ENCODE measurements at places on chromosomes 1 and 21.
A peak's percentile ranks its signal among the peaks of the same experiment; 100 is the strongest.

GRCh38 chr1:26827663-26828062 is 1.2 kb downstream of the ZDHHC18 start:
- DNase-seq: no peak

DNA sequence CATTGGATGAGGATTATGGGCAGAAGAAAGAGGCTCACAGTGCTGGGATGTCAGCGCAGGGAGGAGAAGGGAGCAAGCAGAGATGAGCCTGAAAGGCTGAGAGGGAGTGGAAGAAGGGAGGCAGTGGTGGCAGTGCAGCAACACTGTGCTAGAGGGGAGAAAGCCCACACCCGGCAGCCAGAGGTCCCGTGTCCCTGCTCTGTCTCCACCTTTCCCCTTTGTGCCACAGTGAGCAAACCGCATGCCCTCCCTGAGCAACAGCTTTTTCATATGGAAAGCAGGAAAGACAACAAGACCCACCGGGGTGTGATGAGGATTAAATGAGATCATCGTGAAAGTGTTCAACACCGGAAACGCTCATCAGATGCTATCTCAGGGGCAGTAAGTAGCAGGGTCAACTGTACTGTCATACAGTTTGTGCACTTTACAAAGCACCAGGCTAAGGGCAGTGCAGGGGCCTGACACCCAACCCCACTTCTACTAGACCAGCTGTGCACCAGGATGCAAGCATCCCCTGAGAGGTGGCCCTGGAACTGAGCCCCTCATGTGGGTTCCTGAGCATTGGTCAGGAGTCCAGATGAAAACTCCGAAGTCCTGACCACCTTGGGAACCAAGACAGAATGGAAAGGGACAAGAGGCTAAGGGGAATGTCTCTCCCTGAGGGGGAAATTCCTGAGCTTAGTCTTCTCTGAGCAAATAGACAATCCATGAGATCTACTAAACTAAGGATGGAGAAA is 9.1 kb downstream of the NHLH1 start:
- no peak for DNase-seq

DNA sequence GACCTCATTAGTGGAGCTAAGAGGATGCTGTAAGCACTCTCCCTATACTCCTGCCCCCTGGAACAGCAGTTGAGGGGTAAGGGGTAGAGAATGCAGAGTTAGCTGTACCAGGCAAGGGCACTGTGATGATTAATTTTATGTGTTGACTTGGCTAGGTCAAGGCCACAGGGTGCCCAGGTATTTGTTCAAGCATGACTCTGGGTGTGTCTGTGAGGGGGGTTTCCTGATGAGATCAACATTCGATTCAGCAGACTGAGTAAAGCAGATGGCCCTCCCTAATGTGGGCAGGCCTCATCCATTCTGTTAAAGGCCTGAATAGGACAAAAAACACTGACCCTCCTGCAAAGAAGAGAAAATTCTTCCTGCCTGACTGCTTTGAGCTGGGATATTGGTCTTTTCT is 110.8 kb downstream of the KCND3 start:
- DNase-seq: no peak

DNA sequence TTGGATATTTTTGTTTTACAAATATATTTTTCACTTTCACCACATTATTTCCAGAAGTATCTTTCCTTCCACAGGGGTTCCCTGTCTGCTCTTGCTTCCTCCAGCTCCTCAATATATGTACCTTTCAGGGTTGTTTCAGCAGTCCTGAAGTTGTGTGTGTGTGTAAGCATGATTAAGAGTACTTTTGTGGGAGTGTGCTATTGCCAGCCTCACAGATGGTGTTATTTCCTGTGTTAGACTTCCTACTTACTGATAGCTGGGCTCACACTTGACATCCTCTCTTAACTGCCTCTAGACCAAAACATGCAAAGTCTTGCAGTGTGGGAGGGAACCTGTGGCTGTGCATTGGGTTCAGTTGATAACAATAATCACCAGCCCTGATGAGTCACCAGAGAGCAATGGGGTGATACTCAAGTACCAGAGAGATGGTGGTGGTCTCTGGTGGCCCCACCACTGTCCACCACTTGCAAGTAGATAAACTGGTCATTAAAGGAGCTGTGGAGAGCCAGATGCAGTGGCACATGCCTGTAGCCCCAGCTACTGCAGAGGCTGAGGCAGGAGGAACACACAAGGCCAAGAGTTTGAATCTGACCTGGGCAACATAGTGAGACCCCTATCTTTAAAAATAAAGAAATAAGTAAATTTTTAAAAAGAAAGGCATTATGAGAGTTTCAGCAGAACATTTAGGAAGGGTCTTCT is 126.7 kb downstream of the NR5A2 start:
- DNase-seq: no peak

DNA sequence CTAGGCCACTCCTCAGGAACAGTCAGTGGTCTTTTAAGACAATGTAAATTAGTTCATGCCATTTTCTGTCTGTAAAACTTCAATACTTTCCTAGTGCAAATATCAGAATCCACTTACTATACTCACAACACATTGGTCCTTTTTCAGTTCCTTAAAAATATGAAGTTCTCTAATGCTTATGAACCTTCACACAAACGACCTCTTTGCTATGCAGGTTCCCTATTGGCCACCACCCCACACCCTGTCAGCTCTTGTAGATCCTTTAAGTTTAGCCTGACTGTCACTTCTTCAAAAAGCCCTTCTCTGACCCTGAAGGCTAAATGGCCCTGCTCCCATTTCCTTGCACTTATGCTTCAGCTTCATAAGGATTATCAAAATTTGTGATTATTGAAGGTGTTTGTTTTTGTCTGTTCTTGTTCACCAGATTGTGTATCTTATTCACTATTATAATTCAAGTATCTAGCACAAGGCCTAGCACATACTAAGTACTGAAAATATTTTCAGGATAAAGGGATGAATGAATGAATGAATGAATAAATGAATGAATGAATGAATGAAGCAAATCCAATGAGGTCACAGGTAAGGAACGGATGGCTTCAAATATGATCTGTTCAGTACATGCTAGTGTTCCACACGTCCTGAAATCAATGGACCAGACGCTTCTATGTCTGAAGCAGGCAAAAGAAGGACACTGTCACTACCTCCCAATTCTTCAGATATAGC is 373.9 kb downstream of the VAV3 start:
- no peak for DNase-seq

DNA sequence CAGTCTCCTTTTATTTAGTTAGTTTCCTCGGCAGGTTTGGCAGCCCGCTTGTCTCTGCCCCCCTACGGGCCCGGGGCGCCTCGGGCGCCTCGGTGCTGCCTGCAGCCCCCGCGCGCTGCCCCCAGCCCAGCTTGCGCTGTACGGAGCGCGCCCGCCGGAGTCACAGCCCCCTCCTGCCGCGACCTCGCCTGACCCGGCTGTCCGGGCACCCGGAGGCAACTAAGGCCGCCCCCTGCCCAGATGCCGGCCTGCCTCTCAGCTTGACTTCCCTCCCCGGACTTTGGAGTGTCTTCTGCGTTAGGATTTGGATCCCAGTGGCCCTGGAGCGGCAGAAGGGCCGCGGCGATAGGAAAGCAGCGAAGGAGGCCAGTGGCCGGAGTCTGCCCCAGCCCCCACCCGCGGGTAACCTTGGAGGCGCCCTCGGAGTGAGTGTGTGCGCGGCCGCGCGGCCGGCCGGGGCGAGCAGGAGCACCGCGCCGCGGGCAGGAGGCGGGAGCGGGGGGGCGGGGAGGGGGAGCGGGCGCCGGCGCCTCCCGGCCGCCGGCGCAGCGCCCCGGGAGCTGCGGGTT is 7.6 kb downstream of the CDKN2C start:
- peak; percentile 71 for DNase-seq

DNA sequence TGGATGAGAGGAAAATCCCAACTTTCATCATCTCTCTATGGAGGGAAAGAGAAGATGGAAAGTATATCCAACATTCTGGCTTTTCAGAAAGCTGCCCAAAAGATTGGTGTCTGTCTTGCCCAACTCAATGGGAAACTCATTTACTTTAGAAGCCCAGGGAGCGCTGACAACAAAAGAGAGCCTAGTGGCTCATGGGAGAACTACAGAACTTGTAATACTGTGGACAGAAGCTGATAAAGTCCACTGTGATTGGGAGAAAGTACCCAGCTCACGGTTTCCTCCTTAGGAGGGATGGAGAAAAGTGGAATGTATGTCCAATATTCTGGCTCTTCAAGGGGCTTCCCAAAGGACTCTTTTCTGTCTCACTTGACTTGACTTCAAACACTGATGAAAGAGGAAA is 66.0 kb downstream of the RGS21 start:
- DNase-seq: no peak

DNA sequence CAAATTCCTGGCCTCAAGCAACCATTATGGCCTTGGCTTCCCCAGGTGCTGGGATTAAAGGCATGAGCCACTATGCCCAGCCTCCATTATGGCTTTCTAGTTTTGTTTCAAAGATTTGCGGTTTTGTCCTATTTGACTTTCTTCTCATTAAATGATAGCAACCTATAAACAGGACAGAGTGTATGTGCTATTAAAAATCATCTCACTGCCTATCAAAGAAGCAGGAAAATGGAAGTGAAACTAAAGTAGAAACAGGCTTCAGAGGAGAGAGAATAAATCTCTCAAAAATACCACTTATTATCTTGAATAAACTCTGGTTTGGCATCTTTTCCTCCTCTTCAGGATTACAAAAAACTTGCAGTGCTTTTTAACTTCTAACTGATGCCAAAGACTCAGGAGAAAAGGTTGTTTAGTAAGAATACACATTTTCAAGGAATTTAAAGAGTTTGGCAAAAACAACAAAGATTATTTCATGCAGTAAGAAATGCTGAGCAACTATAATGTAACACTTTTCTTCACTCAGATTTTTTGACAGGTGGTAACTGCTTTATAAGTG is 28.7 kb downstream of the ACBD3 start:
- no peak for DNase-seq

GRCh38 chr1:219518907-219519248 is 94.0 kb downstream of the ZC3H11B start:
- DNase-seq: no peak

GRCh38 chr1:1928231-1929101 is 9.4 kb upstream of the TMEM52 start:
- no peak for DNase-seq

- no peak for DNase-seq
Observed at GRCh38 chr1:183996396-183996795, 41.1 kb downstream of the COLGALT2 start.

DNA sequence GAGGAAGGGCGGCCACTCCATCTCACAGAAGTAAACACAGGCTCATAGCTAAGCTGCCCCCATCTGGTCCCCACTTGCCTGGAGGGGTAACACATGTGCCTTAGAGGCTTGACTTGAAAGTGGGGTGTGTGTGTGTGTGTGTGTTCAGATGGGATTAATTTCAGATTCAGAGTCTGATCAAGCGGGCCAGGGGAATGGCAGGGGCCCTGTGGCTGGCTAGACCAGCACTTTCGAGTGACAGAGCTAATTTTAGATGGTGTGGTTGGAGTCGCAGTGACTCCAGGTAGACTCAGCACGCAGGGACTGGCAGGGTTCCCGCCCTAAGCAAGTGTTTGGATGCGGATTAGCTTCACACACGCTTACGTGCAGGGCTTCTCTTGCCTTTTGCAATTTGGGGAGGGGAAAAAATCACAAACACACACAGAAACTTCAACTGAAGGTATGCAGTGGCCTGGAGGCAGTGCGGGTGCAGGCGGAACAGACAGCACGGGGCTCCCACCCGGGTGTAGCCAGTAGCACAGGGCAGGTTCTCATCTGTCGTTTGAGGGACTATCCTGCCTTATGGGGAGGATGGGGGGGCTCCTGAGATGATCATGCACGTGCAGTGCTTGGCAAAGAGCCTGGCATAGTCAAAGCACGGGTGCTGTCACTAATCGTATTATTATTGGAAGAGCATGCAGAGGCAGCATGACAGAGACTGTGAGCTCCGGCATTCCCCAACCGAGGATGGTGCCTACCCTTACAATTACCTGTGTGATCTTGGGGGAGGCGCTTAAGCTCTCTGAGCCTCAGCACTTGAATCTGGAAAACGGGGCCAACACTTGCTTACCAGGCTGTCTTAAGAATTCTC is 1.3 kb downstream of the EDN2 start:
- DNase-seq: no peak

DNA sequence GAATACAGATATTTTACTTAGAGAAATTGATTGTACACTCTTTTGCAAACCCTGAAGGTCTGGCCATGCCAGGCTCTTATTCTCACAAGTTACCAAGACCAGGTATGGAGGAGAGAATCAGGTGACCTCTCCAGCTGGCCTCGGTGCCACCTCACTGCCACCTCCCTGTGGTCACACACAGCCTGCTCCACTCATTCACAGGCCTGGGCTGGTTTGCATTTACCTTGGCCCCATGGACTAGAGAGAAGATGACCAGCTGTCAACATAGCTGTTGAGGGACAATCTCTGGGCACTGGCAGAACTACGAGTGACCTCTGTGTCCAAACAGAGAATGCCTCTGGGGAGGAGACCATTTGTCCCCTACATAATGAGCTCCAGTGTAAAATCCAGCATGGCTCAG is 291.2 kb upstream of the RUNX1 start:
- DNase-seq: no peak

- no peak for DNase-seq
Observed at GRCh38 chr1:222877854-222878253, 63.0 kb downstream of the DISP1 start.

DNA sequence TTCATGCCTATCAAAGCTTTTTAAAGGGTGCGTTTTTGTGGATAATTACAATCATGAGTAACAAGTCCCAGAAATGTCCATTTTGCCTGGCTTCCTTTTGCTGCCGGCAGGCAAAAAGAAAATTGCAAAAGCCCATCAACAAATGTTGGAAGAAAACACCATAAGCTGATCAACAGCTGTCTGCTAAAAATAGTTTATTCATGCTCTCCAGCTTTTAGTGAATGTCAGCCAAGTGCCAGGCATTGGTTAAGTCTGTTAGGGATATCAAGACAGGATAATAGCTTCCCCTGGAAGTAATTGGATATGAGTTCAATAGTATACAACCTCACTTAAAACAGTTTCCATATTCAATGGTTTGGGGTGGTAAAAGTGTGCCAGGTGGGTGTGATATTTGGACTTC is 13.6 kb upstream of the AGMAT start:
- no peak for DNase-seq

DNA sequence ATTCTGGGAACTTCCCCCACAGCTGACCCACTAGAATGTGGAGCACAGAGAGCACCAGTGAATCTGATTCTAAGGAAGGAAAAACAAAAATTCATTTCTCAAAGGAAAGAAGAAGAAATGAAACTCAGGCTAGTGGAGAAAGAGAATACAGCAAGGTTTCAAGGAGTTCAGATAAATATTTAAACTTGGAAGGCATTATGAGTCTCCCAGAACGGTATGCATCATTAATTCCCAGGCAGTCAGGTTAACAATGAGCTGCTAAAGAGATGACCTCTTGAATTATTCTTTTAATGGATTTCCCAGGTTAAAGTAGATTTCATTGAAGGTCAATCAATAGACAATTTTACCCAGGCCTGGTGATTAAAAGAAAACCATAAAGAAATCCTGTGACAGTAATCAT is 103.6 kb upstream of the KAZN start:
- DNase-seq: no peak

DNA sequence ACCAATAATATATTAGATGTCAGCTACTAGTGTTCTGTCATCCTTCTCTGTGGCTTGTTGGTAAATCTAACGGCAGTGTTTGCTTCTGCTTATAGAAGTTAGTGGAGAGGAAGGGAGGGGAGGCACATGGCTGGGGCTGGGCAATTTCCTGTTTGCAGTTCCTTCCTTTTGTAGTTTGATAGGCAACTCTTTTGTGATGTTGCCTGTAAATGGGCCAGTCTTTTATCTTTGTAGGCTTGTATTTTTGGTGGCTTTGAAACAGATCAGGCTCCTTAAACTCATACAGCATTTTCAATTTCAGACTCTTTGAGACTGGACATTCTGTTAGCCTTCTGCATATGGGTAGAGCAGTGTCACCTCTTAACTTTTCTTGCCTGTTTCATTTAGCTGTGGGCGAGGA is 48.1 kb downstream of the CDC14A start:
- no peak for DNase-seq

All from H1 (cell line).